ENCODE measurements at places on chromosomes 5 and 9.

DNA sequence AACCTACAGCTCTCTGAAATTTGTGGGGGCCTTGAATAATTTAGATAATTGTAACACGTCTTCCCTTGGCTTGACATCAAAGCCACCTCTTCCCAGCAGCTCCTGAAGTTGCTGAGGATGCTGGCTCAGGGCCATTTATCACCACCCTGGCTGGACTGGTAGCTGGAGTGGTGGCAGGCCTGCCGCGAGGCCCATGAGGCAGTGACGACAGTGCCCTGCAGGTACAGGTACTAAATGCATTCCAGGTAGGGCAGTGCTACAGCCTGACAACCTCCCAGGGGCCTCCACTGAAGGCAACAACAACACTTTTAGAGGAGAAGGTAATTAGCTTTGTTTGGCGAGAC, 270.2 kb upstream of the KLF4 start:
- no peak for DNase-seq

- no peak for DNase-seq
Measured at GRCh38 chr9:92686954-92687353, 17.0 kb upstream of the IPPK start.

GRCh38 chr9:130107234-130107861, 53.6 kb downstream of the GPR107 start:
- no peak for DNase-seq

DNA sequence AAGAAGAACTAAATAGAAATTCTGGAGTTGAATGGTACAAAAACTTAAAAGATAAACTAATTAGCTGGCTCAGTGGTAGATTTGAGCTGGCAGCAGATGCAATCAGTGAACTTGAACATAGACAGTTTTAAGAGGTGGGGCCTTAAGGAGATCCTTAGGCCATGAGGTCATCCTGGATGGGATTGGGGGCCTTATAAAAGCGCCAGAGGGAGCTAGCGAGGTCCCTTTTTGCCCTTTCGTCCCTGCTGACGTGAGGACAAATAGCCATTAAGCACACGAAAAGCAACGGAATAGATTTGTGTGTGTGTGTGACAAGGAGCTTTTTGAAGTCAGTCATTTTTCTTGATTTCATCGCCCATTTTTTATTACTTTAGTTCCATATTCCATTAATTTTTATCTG, 83.3 kb downstream of the ZNF354C start:
- no peak for DNase-seq

DNA sequence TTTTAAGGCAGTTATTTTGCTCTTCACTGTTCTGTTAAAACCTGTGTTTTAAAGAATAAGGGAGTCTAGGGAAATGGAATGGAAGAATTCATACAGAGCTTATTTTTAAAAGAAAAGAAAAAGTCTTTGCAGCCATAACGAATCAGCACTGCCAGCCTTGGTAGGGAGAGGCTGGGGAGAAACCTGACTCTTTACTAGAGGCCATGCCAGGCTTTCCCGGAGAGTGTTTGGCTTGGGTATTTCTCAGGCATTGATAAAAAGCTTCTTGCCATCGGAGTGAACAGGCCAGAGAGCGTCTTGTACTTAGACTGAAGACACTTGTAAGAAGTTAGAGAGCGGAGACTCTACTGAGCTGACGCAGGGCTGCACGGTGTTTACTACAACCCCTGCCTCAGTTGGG, 72.7 kb upstream of the NFIL3 start:
- DNase-seq, result no peak

DNA sequence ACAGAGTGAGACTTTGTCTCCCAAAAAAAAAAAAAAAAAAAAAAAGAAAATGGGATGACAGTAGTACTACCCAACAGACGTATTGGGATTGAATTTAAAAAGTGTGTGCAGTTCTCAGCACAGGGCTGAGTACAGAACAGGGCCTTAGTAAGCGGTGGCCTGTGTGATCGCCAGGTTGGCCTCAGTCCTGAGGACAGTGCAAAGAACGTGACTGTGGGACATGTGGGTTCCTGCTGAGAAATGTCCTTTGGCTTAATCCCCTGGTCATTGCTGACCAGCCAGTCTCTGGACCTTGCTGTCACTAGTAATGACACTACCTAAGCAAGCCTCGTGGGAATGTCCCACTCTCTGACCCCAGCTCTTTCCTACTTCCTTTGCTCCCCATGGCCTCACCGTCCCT, 13.3 kb downstream of the GTF3C5 start:
- DNase-seq, result no peak

DNA sequence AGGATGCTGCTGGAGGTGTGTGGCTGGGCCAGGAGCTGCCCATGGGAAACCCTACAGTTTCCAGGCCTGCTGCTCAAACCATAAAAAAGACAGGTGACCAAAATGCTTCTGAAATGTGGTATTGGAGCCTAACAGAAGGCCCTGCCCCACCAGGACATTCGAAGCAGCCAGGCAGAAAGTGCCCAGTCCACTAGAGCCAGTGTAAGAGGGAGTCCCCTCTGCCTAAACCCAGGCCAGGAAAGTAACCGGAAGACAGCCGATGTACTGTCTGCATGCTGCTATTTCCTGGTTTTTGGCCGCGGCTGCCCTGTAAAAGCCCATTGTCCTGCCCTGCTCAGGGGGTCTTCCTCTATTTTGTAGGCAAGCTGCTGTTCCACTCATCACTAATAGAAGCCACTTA, 150.7 kb upstream of the IRX2 start:
- DNase-seq, result no peak

- no peak for DNase-seq
Measured at GRCh38 chr9:120463765-120464164, 116.2 kb downstream of the CDK5RAP2 start.

DNA sequence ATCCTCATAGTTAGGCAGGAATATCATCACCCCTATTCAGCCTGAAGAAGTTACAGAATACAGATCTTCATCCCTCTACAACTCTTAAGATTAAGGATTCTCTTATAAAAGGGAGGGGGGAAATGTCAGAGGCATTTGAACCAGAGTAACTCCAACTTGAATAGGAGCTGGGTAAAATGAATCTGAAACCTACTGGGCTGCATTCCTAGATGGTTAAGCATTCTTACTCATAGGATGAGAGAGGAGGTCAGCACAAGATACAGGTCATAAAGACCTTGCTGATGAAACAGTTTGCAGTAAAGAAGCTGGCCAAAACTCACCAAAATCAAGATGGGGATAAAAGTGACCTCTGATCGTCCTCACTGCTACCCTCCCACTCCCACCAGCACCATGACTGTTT, 14.4 kb downstream of the FREM1 start:
- no peak for DNase-seq
